ENCODE measurements at places on chromosomes 4 and X.

GRCh38 chr4:132866616-132867015 lies 282.5 kb upstream of the PCDH10 start:
- no peak for DNase-seq

DNA sequence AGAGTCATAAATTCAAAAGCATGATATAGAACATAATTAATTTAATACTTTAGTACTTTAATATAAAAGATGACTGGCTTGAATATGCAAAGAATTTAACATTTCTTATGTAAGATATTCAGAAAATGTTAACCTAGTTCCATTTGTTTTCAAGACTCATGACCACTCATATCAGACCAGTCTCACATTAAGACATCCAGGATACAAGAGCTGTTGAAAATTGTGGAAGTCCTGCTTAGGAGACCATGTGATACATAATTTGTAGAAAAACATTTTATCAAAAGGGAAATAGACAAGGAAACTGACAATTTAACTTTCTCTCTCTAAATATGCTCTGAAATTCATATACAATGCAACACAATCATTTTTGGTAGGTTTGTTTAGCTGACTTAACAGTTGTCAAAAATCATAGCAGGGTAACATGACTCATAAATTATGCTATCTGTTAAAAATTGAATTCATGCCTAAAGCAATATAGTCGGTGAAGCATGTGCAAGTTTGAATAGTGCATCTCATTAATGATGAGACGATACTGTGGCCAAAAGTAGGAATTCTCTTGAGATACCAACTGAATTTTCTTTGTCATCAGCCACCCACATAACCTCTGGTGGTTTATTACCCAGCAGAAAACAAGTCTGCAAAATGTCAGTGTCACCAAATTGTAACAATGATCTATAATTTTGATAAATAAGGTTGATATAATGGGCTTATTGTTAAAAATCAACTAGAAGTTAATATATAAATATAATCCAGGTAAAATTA lies 211.4 kb downstream of the GASK1B start:
- no peak for DNase-seq

DNA sequence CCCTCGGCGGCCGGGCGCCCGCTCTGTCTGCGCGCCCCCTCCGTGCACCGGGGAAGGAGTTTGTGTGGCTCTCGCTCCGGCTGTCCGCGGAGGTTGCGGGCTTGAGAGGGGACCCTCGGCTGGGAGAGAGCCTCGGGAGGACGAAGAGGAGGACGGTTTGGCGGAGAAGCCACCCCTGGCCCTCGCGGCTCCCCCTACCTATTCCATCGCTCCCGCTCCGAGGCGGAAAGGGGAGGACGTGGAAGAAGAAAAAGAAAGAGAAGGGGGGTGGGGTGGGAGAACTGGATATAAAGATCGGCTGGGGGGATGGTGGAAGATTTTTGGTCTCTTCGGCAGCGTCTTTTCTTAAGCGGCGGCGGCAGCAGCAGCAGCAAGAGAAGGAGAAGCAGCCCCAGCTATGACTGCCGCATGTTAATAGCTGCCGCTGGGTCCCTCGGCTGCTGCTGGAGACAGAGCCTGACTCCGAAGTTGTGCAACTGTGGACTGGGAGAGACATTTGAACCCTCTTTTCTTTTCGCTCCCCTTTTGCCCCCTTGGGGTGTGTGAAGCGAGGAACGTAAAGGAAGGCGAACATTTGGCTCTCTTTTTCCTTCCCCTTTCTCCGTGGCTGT lies 895 bp downstream of the ADGRL3 start:
- DNase-seq, result no peak

- DNase-seq, result no peak
These were observed 88.8 kb downstream of the BCOR start for GRCh38 chrX:40008791-40009461.

DNA sequence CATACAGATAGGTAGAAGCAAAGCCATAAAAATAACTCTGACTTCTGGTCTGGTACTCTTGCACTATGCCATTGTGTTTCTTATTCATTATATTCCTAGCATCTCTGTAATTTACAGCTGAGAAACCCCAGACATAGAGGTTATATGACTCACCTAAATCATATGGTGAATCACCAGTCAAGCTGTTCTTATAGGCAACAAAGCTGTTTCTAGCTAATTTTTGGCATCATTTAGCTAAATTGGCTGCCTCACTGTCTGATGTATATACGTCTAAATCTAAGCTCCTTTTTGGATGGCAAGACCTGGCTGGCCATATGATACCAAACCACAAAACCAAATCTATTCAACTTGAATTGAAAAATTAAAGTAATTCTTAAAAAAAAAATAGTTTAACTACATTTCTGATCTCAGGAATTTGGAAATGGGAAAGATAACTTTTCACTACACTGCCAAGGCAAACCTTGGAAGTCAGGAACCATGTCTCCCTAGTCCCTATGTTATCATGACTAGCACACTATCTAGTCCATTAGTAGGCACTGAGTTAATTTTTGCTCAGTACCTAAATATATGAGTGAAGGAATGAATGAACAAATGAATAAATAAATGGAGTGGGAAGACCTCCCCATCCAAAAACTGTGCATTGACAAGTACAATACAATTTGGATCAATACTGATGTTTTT lies 41.3 kb upstream of the STAG2 start:
- peak; percentile 71 for DNase-seq

- no peak for DNase-seq
These were observed 65.7 kb downstream of the BEX3 start for GRCh38 chrX:103441878-103442535.

GRCh38 chr4:4766564-4766963 lies 92.9 kb upstream of the MSX1 start:
- no peak for DNase-seq

GRCh38 chr4:3466691-3467600 lies 3.8 kb downstream of the DOK7 start:
- no peak for DNase-seq

DNA sequence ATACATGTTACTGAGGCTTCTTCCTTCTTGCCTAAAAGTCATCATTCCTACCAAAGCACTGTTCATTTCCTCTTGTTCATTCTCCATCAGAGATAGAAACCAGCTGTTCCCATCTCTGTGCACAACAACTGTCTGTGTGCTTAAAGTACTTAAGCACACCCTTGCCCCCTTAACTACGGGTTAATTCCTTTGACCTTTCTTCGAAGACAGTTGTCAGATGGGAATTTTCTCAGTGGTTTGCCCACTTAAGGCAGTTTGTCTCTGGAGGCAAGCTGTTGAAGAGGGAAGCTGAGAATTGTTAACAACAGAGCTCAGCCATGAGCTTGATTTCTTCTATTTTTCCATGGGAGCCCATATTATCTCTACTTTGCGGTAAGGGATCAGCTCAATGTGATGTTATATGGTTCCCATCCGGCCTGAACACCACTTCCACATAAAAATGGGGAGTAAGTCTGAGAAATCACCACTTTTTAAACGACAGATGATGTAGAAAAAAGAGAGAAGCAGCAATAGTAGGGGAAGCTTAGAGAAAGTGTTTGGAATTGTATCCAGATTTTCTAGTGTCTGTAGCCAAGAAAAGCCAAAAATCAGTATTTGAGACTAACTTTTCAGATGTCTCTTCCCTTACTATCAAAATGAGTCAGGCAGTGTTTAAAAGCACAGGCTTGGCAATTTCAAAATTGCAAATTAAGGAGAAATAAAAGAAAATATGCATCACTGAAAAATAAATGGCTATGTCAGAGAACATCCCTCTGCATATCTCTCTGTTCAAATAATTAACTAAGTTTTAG lies 194.4 kb downstream of the SLIT2 start:
- DNase-seq, result peak; percentile 68

DNA sequence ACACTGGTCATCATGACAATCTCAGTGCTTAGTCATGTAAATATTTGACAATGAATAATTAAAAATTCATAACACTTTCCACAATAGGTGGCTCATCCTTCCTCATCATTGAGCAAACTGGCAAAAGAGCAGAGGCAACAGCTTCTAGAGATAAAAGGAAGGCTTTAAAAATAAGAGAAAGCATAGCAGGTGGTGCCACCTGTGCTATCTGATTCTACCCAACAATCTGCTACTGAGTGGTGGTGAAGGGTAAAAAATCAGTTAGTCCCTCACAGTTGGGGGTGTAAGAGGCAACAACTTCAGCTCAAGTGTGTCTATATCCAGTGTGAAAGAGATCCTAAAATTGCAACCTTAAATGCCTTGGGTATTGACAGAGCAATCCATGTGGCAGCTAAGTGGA lies 280.1 kb upstream of the PPARGC1A start:
- no peak for DNase-seq

DNA sequence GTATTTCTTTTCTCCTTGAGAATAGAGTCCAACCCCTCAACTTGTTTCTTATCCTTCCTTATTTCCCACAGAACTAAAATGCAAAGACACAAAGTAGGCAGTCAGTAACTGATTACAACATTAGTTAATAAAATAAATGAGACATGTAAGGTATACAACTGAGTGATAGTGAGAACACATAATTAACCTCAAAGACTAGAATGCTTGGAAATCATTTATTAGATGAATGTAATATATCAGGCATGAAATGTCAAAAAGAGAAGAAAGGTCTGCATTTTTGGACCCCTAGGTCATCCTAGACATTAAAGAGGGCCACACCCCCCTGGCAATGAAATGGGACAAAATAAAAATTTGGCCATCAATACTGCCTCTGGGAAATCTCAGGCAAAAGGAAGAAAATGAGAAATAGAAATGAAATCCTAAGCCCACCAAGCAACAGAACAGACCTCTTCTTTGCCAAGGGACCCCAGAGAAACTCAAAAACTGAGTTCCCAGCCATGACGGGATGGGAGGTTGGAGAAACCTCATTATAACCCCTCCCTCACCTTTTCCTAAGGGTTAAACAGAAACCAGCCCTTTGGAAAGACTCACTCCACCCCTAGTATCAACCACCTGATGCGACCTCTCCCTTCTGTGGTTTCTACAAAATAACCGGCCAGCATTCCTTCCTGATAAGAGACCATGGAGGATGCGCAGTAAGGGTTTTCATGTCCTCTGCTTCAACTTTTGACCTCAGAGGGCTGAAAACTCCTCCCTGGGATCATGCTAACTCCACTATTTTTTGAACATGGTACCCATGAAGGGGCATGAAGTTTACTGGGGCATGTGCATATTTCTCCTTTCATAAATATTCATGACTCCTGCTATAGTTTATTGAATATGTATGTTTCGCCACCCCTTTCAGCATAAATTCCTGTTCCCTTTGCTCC lies 90.0 kb upstream of the EXOC1L start:
- no peak for DNase-seq

Measured in HCEC 1CT (cell line).